Activated CD4-positive, alpha-beta memory T cell treated with anti-CD3 and anti-CD28 coated beads for 36 hours (primary cell): ENCODE measurements at places on chromosomes 12 and 14. TPM values are rescaled to one million over a fixed set of nuclear protein-coding genes. Genes with fewer than 3 reads are reported as not detected.

Gene DACT1
- total RNA-seq = 4.3 TPM

- H3K4me3 ChIP-seq = no peak overlapping the region
- DNase-seq = peak; percentile 18
- peaks cover 2% of the 10 kb centered on the region for H3K27me3 ChIP-seq
- no peaks in the 10 kb centered on the region for H3K36me3 ChIP-seq
- H3K27ac ChIP-seq = no peak overlapping the region
Measured at GRCh38 chr14:33435911-33436689, 497.4 kb downstream of the NPAS3 start.

- H3K4me3 ChIP-seq = no peak overlapping the region
- no peaks in the 10 kb centered on the region for H3K27me3 ChIP-seq
- peaks cover 14% of the 10 kb centered on the region for H3K36me3 ChIP-seq
- peaks cover 41% of the 10 kb centered on the region for H3K4me1 ChIP-seq
- DNase-seq = no peak
Measured at GRCh38 chr12:14964406-14964805, 3.0 kb upstream of the ARHGDIB start.

Gene KRT3
- not detected for total RNA-seq

Gene ADCY6
- 0.15 TPM for total RNA-seq

Gene CCNT1
- 73.3 TPM for total RNA-seq

GRCh38 chr12:124869059-124869665 is 5.5 kb upstream of the SCARB1 start:
- no peak overlapping the region for H3K27ac ChIP-seq
- H3K4me3 ChIP-seq = no peak overlapping the region
- peaks cover 6% of the 10 kb centered on the region for H3K27me3 ChIP-seq
- DNase-seq = no peak

- peaks cover 68% of the 10 kb centered on the region for H3K4me1 ChIP-seq
- H3K36me3 ChIP-seq = peaks cover 75% of the 10 kb centered on the region
- peak overlapping the region; percentile 87 for H3K27ac ChIP-seq
- peak overlapping the region; percentile 70 for H3K4me3 ChIP-seq
- H3K27me3 ChIP-seq = no peaks in the 10 kb centered on the region
Measured at GRCh38 chr12:47223848-47224213, 144.1 kb upstream of the AMIGO2 start.

GRCh38 chr12:62885242-62885641 is 49.7 kb downstream of the PPM1H start:
- H3K27me3 ChIP-seq = peaks cover 3% of the 10 kb centered on the region
- H3K4me3 ChIP-seq = no peak overlapping the region
- H3K36me3 ChIP-seq = no peaks in the 10 kb centered on the region
- H3K4me1 ChIP-seq = no peaks in the 10 kb centered on the region
- no peak for DNase-seq

Gene GALNT6
- 13.1 TPM for total RNA-seq

- no peak for DNase-seq
- peaks cover 3% of the 10 kb centered on the region for H3K4me1 ChIP-seq
- H3K4me3 ChIP-seq = no peak overlapping the region
Measured at GRCh38 chr14:24178399-24179178, 6.7 kb downstream of the REC8 start.

DNA sequence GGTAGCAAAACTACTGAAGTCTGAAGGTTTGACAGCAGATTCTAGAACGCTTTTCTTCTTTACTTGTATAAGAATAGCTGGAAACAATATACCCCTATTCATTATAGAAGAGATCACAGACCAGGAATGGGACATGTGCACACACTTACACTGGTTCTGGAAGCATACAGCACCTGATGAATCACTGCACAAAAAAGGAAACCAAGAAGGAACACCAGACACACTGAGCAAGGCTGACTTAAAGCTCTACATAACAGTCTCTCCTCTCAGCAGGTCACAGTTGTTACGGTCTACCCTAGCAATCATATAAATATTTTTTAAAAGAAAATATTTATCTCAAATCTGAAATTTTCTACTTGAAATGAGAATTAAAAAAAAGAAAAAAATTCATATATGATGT is 13.5 kb downstream of the ATP2B1 start:
- peaks cover 70% of the 10 kb centered on the region for H3K4me1 ChIP-seq
- peaks cover under 1% of the 10 kb centered on the region for H3K36me3 ChIP-seq

GRCh38 chr12:25099010-25099409 is 96.0 kb downstream of the DNAI7 start:
- DNase-seq = no peak
- peaks cover 4% of the 10 kb centered on the region for H3K4me1 ChIP-seq
- peaks cover 28% of the 10 kb centered on the region for H3K36me3 ChIP-seq
- no peak overlapping the region for H3K4me3 ChIP-seq

Gene KLHL28
- total RNA-seq = 11.0 TPM

GRCh38 chr12:75194250-75194649 is 15.4 kb downstream of the KCNC2 start:
- no peak for DNase-seq
- no peak overlapping the region for H3K27ac ChIP-seq
- H3K27me3 ChIP-seq = no peaks in the 10 kb centered on the region
- no peak overlapping the region for H3K4me3 ChIP-seq

DNA sequence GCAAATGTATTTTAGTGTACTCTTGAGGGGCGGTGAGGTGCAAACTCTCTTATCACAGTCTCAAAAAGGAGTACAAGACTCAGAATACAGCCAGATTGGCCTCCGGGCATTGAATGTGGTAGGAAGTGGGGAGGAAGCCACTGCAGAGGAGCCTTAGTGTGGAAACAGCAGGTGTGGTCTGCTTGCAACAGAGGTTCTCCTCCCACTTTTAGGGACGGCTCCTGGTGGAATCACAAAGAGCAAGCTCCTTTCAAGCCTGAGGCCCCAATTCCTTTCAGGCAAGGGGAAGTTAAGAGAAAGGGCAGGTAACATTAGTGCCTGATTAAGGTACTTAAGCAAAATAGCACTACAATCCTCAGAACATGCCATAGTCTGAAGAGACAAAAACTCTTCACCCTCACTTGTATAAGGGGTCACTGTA is 23.7 kb upstream of the SLC2A3 start:
- H3K27ac ChIP-seq = peak overlapping the region; percentile 94
- H3K4me1 ChIP-seq = peaks cover 33% of the 10 kb centered on the region
- peaks cover 4% of the 10 kb centered on the region for H3K36me3 ChIP-seq
- peak overlapping the region; percentile 87 for H3K4me3 ChIP-seq

Gene CFAP251
- total RNA-seq = 1.3 TPM

- DNase-seq = no peak
- H3K4me1 ChIP-seq = peaks cover 15% of the 10 kb centered on the region
- H3K27me3 ChIP-seq = no peaks in the 10 kb centered on the region
Measured at GRCh38 chr14:71384007-71384845, 477.0 kb downstream of the PCNX1 start.

DNA sequence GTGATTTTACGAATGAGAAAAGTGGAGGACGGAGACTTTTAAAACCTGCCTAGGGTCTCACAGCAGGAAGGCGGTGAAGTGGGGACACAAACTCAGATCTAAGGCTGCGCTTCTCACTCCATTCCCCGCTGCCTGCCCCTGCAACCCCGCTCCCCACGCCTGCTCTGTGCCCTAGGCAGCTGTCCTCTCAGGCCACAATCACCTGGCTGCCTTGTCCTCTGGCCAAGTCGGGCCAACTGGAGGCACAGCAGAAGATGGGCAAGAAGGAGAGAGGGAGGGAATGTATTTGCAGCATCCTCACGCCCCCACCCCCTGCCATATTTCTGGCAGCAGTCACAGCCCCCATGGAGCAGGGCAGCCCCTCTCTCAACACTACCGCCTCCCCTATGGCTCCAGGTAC is 94.9 kb downstream of the CHGA start:
- no peak overlapping the region for H3K27ac ChIP-seq
- H3K27me3 ChIP-seq = no peaks in the 10 kb centered on the region
- H3K4me3 ChIP-seq = no peak overlapping the region
- no peak for DNase-seq
- H3K36me3 ChIP-seq = peaks cover 2% of the 10 kb centered on the region

Gene RERGL
- not detected for total RNA-seq

DNA sequence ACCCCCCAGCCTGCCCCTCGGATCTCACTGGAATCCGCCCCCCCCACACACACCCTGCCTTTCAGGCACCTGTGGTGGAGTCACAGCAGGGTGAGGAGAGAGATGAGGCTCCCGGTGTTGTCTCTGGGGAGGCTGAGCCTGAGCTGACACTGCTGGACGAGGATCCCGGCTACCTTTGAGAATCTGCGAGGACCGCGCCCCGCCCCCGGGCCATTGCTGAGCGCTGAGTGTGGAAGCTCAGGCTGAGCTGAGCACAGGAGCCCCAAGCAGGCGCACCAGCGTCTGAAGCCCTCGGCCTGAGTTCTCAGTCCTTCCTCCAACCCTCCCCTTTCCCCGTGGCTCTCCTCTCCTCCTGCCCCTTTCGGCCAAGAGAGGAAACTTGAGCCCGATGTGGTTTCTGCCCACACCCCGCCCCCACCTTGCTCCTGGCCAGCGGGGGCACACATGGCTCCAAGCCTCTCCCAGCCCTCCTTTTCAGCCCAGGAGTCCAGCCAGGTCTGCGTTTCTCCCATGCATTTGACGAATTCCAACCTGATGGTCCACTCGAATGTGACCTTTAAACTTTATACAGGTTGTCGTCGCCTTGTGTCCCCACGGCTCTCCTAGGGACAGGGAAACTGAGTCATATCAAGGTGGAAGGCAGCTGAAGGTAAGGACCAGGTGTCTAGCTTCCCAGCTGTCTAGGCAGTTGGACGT is at the start of gene NFE2:
Gene NFE2, minus strand, starts transcription at position 284 of the 696 bp plus-strand sequence. CDS start 5,767 bp downstream, outside the sequence.
- DNase-seq = peak; percentile 56
- H3K27ac ChIP-seq = no peak within 1 kb of the TSS
- peaks cover 9% of the 10 kb centered on the region for H3K4me1 ChIP-seq
- no peaks in the 10 kb centered on the region for H3K36me3 ChIP-seq
- peaks cover 47% of the 10 kb centered on the region for H3K27me3 ChIP-seq

- no peak overlapping the region for H3K27ac ChIP-seq
- H3K4me3 ChIP-seq = no peak overlapping the region
- no peaks in the 10 kb centered on the region for H3K27me3 ChIP-seq
- H3K4me1 ChIP-seq = peaks cover 69% of the 10 kb centered on the region
Measured at GRCh38 chr14:52690983-52691760, 4.2 kb downstream of the ERO1A start.

DNA sequence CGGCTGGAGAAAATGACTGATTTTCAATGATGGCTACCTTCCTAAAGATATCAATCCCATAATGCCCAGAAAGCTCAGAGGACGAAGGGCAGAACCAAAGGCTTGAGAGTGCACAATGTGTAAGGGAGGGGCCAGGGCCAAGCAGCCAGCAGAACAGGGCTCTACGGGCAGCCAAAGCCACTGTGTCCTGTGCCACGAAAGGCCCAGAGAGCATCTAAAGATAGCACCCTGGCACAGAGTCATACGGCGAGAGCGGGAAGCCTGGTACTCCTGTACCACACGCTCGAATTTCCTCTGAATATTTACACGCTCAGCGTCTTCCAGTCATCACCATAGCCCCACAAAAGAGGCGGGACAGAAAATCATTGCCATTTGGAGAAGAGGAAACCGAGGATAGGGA is 39.5 kb downstream of the PRMT8 start:
- H3K27ac ChIP-seq = no peak overlapping the region
- no peak for DNase-seq
- H3K36me3 ChIP-seq = no peaks in the 10 kb centered on the region
- H3K4me3 ChIP-seq = no peak overlapping the region
- peaks cover 2% of the 10 kb centered on the region for H3K27me3 ChIP-seq

DNA sequence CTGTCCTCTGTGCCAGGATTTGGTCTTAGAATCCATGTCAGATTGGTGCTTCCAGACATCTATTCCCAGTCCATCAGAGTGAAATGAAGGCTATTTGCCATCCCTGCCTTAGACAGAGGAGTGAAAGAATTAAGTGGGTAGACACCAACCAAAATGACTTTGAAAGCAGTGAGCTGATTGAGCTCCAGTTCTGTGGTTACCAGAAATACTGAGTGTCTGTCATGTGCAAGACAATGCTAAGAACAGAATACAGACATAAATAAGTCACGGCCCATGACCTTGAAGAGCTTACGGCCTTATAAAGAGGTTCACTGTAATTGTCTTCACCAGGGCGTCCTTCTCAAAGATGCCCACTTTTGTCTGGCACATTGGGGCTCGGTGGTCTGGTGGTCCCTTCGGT is 21.6 kb upstream of the MANSC4 start:
- peak overlapping the region; percentile 44 for H3K27ac ChIP-seq
- peaks cover 20% of the 10 kb centered on the region for H3K36me3 ChIP-seq
- peaks cover 9% of the 10 kb centered on the region for H3K27me3 ChIP-seq

Gene P3H3
- total RNA-seq = 2.5 TPM

GRCh38 chr12:119634743-119635142 is 33.2 kb upstream of the PRKAB1 start:
- H3K4me3 ChIP-seq = no peak overlapping the region
- peaks cover 25% of the 10 kb centered on the region for H3K27me3 ChIP-seq
- no peak overlapping the region for H3K27ac ChIP-seq
- H3K36me3 ChIP-seq = no peaks in the 10 kb centered on the region
- H3K4me1 ChIP-seq = no peaks in the 10 kb centered on the region

GRCh38 chr14:43735932-43736331 is 771.2 kb downstream of the FSCB start:
- no peak overlapping the region for H3K4me3 ChIP-seq
- H3K4me1 ChIP-seq = no peaks in the 10 kb centered on the region
- H3K27ac ChIP-seq = no peak overlapping the region
- no peak for DNase-seq
- H3K36me3 ChIP-seq = no peaks in the 10 kb centered on the region
- H3K27me3 ChIP-seq = no peaks in the 10 kb centered on the region

DNA sequence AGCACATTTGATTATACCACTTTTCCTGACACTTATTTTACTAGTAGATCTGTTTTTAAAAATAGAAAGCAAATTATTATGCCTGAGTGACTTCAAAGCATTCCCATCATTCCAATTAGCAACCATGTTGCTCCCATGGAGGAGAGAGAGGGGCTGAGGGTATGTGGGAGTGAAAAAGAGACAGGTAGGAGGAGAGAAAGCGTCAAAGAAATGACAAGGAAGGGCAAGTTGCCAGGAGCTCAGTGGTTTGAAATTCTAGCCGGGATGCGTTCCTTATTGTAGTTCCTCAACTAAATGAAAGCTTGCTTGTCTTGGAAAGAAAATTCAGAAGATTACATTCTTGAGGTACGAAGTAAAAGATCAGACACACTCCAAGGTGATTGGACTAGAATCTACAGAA is 92.4 kb upstream of the PKP2 start:
- H3K4me3 ChIP-seq = no peak overlapping the region
- DNase-seq = no peak
- H3K27me3 ChIP-seq = peaks cover 2% of the 10 kb centered on the region
- no peak overlapping the region for H3K27ac ChIP-seq

DNA sequence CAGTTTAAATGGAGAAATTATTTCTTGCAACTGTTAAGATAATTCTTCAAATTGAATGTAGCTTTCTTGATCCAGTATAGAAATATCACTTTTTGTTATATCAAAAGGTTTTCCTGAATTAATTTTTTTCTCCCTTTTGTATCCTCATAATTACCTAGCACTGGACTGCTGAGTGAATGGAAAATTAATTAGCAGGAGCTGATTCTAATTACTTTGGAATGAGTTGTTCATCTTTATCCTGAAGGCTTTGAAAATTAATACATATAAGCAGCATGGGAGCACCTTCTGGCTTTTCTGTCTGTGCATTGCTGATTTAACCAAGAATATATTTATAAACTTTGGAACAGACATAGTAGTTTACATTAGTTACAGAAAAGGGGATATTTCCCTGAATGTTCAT is 307.6 kb upstream of the GARIN2 start:
- H3K27me3 ChIP-seq = no peaks in the 10 kb centered on the region
- peaks cover 39% of the 10 kb centered on the region for H3K36me3 ChIP-seq
- no peak overlapping the region for H3K4me3 ChIP-seq
- H3K4me1 ChIP-seq = no peaks in the 10 kb centered on the region
- no peak for DNase-seq

Gene TSPAN19
- total RNA-seq = not detected
